BJ (cell line): ENCODE measurements at places on chromosomes 3 and 15.

- no peak for DNase-seq
These were observed 239.3 kb upstream of the C2CD4B start for GRCh38 chr15:62404194-62404985.

DNA sequence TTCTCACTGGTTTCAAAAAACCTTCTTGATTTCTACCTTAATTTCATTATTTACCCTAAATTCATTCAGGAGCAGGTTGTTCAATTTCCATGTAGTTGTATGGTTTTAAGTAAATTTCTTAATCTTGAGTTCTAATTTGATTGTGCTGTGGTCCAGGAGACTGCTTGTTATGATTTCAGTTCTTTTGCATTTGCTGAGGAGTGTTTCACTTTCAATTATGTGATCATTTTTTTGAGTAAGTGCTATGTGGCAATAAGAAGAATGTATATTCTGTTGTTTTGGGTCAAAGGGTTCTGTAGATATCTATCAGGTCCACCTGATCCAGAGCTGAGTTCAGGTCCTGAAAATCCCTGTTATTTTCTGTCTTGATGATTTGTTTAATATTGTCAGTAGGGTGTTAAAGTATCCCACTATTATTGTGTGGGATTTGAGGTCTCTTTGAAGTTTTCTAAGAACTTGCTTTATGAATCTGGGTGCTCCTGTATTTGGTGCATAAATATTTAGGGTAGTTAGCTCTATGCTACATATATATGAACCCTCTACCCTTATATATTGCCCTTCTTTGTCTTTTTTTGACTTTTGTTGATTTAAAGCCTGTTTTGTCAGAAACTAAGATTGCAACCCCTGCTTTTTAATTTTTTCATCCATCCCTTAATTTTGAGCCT, 158.4 kb upstream of the TPRG1 start:
- DNase-seq, result no peak

DNA sequence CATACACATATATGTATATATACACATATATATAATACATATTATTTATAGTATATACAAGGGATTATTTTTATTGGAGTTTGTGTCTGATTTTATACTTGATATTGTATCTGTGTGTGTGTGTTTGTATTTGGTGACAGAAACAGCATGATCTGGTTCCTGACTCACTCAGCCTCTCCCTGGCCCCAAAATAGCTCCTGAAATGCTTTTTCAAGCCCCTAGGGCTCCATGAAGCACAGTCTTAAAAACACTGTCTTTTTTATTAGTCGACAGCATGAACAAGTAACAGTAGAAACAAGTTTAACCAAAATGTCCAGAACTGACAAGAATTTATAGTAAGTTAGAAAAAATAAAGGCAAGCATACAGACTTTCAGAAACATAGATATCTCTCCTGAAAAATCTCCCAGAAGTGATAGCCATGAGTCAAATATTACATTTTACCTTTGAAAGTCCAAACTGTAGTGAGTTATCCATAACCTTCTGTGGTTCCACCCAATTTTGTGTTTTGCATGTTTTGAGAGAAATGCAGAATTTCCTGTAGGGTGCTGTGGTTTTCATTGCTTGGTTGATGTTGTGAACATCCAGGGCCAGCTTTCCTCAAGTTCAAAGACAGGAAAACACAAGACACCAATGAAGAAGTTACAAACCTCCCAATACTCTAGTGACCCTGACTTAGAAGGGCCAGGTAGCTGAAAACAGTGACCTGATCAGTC, 98.5 kb upstream of the CCDC80 start:
- DNase-seq, result no peak

DNA sequence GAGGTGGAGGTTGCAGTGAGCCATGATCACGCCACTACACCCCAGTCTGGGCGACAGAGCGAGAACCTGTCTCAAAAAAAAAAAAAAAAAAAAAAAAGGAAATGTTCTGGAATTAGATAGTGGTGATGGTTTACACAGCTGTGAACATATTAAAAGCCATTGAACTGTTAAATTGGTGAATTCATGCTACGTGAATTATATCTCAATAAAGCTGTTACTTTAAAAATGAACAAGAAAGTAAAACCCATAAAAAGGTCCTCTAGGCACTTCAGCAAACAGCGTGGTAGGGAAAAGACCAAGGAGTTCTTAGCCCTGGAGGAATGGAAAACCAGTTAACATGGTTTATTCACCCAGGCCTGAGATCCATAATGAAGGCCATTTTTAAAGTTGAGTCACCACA, 180.1 kb downstream of the ATG7 start:
- no peak for DNase-seq

DNA sequence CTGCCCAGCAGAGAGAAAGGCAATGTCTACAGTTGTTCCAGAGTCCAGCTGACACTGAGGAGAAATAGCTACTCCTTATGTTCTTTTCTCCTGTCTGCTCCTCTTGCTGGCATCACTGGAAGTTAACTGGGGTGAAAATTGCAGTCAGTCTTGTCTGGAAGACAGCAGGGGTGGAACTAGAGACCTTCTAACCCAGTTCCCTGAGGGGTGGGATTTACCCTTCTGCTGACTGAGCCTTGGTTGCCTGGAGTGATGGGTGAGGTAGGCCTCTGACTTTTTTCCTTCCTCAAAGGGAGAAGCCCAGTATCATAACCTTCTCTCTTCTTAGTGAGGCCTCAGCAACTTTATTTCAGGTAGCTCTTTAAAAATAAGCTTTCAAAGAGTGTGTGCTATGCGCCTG, 16.2 kb downstream of the ZNF609 start:
- DNase-seq, result no peak

GRCh38 chr15:85556618-85556895, 176.2 kb downstream of the AKAP13 start:
- no peak for DNase-seq

- DNase-seq, result no peak
These were observed 44.2 kb upstream of the GNB4 start for GRCh38 chr3:179495483-179495882.

GRCh38 chr3:87997298-87997697, 61.5 kb downstream of the CGGBP1 start:
- DNase-seq, result no peak
